ENCODE measurements at places on chromosomes 1 and 21. TPM values are rescaled to one million over a fixed set of nuclear protein-coding genes. Genes with fewer than 3 reads are reported as not detected.

DNA sequence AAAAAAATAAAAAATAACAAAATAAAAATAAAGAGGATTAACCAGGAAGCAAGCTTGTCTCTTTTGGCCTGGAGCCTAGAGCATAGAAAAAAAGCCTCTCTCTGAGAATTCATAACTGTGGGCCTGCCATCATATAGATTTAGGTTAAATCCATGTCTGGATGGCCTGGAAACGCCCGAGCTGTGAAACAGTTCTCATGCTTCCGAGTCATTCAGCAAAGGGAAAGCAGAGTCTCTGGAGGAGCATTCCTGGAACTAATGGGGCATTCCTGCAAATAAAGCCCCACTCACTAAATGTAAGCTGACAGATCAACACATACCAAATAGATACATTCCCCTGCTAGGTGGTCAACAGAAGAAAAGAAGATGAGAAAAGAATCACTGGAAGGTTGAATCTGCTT, 75.8 kb upstream of the GNG4 start:
- no peak for DNase-seq

- no peak for DNase-seq
Measured at GRCh38 chr1:115409094-115410015, 71.3 kb upstream of the NGF start.

The TIE1 gene
- 1.2 TPM for total RNA-seq

The S100A7A gene
- total RNA-seq = not detected

- DNase-seq = peak; percentile 28
Measured at GRCh38 chr1:111720274-111720976, 18.8 kb downstream of the INKA2 start.

- no peak for DNase-seq
Measured at GRCh38 chr21:44636209-44637017, 743 bp upstream of the KRTAP10-10 start.

GRCh38 chr1:3789421-3790300, 6.6 kb downstream of the LRRC47 start:
- no peak for DNase-seq

The PPT1 gene
- total RNA-seq = 109 TPM

GRCh38 chr1:46044116-46044515, 88.3 kb downstream of the PIK3R3 start:
- DNase-seq = no peak

The EXTL2 gene
- total RNA-seq = 37.9 TPM

The S100A14 gene
- total RNA-seq = 0.63 TPM

Measured in H9 (cell line).